ENCODE measurements at places on chromosomes 5 and 9. TPM values are rescaled to one million over a fixed set of nuclear protein-coding genes. Genes with fewer than 3 reads are reported as not detected.

Gene KCNMB1
- polyA plus RNA-seq, result 2.1 TPM

DNA sequence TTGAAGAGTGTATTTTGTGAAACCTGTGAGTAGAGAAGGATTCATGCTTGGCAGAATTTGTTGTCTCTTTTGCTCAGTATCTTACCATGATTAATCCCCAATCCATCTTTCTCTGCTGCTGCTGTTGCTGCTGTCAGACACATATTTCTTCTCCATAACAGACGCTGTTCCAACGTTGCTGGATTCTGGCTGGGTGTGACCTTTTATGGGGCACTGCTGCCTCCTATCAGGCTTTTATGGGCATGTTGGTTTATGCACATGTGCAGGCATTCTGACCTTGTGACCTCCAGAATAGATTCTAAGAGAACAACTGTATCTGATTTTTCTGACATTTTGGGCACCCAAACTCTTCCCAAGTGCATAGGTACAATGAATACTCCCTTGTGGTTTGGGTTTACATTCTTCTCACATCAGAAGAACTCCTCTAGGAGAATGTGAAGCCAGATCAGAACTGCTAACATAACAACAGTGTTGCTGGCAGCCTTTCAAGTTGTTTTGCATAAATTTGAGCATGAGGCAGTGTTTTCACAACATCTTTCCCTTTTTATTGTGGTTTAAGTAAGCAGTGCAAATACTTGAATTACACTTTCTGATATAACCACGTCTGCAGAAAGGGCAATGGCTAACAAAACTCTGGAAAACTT, 9.2 kb upstream of the ISL1 start:
- no peak for DNase-seq

- DNase-seq, result peak; percentile 16
Measured at GRCh38 chr9:118693645-118694044, 675.6 kb downstream of the BRINP1 start.

Gene NREP
- 704 TPM for polyA plus RNA-seq

Data from renal pelvis (tissue), 12 donors.